ENCODE measurements at places on chromosomes 13 and 19.

- DNase-seq = no peak
Observed at GRCh38 chr13:49597043-49597641, 11.8 kb upstream of the RCBTB1 start.

- no peak for DNase-seq
Observed at GRCh38 chr19:35710784-35711723, 6.7 kb downstream of the ZBTB32 start.

- no peak for DNase-seq
Observed at GRCh38 chr13:50650592-50651504, 192.6 kb downstream of the DLEU7 start.

GRCh38 chr19:3733549-3734309 lies 25.5 kb downstream of the TJP3 start:
- DNase-seq = no peak

- no peak for DNase-seq
Observed at GRCh38 chr19:30752201-30752600, 380.0 kb downstream of the ZNF536 start.

DNA sequence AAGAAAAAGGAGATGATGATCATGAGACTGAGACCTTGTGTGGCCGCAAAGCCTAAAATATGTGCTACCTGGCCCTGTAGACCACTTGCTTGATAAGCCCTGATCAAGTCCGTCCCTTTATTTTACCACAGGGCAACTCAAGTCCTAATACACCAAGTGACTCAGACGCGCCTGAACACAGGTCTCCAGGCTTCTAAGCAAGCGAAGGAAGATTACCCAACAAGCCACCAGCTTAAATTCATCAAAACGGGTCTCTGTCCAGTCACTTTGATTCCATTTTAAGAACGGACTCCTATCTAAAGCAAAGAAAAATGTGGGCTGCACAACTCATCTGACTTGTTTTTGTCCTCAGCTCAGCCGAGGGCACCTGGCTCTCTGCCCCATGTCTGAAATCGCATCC lies 26.8 kb downstream of the SLC7A1 start:
- DNase-seq = no peak

DNA sequence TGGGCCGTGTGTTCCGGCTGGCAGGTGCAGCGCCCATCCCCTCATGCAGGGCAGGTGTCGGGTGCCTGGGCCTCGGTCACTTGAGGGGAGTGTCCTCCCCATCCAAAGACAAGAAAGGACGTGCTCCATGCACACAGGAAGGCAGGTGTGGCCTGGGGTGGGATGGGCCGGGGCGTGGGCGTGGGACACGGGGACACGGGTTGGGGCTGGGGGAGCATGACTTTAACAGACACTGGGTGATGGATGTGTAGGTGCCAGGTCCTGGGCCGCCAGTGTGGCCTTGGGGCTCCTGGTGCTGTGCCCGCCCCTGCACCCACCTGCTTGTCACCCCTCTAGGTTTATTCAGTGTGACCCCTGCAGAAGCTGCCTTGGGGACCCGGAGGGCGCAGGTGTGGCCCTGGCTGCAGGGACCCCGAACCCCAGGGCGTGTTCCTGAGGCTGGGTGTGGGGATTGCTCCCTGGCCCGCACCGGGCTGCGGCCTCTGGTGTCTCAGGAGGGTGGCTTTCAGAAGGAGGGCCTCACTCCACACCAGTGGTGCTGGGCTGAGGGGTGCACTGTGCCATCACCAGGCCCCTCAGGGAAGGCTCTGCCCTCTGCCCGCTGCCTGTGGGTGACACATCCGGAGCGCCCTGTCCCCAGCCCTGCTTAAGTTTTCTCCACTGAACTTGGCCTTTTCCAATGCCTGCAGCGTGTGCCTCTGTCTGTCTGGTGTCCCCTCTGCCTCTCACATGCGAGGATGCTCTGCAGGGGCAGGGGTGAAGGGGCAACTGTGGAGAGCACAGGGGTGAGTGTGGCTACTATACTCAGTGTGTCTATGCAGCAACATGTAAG lies 5.2 kb downstream of the TMEM255B start:
- no peak for DNase-seq

DNA sequence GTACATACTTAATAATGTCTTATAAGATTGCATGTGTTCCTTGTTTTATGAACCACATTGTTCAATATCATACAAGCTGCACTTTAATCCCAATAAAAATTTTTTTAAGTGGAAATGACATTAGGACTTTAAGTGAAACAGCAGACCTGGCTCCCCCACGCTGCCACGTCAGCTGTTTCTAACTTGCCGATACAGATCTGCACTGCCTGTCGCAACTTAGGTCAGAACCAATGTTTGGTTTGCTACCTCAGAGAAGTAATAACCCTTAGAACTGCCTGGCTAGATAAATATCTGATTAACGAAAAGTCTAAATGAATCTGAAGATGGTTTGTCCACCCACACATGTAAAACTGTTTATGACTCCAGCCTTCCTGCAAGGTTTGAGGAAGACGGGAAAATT lies 327.5 kb upstream of the DACH1 start:
- no peak for DNase-seq

DNA sequence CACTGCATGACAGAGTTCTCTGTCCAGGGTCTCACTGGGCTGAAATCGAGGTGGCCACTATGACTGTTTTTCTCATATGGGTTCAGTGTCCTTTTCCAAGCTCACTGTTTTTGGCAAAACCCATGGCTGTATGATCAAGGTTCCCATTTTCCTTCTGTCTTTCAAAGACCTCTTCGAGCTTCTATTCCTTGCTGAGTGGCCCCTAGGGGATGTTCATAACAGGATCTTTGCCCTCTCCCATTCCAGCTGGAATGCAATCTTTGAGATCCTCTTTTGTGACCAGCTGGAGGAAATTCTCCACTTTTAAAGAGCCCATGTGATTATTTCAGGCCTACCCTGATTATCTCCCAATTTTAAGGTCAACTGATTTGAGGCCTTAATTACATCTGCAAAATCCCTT lies 572.5 kb upstream of the SLC10A2 start:
- DNase-seq = no peak

GRCh38 chr13:57123681-57124080 lies 17.0 kb upstream of the PRR20A start:
- DNase-seq = no peak

DNA sequence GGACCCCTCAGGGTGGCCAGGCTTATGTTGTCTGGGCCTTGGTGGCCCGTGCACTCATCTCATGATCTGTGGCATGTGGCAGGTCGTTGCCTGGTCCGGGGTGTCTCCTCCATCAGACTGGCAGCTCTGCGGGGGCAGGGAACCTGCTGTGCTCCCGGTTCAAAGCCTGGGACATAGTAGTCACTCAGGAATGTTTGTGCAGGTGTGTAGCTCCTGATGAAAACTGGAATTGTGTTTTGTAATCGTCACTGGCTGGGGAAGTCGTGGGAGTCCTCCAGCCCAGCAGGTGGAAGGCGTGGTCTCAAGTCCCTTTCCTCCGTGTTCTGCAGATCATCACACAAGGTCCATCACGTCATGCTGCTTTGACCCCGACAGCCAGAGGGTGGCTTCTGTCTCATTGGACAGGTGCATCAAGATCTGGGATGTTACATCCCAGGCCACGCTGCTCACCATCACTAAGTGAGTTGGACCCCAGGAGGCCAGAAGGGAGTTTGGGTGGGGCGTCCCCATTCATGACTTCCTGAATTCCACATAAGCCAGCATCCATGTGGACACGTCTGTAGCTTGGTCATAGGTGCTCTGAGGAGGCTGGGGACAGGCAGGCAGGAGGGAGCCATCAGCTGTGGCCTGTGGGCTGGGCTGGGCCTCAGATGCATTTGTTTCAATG lies 19.1 kb downstream of the WDR88 start:
- no peak for DNase-seq

- no peak for DNase-seq
Observed at GRCh38 chr13:111948811-111949210, 118.1 kb upstream of the SOX1 start.

DNA sequence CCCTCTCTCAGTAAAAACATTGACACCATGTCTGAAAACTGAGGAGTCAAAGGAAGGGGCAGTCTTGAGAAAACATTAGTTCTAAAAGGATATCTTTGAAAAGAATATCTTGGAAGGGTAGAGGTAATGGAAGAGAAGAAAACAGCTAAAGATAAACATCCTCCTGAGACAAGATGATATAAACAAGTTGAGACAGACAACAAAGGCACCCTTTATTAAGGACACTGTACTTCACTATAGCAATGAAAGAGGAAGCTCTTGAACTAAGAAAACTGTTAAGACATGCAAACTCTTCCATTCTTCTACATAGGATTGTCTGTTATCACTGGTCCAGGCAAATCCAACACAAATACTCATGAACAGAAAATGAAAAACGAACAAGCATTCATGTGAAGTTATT lies 46.3 kb downstream of the MTMR6 start:
- DNase-seq = no peak

DNA sequence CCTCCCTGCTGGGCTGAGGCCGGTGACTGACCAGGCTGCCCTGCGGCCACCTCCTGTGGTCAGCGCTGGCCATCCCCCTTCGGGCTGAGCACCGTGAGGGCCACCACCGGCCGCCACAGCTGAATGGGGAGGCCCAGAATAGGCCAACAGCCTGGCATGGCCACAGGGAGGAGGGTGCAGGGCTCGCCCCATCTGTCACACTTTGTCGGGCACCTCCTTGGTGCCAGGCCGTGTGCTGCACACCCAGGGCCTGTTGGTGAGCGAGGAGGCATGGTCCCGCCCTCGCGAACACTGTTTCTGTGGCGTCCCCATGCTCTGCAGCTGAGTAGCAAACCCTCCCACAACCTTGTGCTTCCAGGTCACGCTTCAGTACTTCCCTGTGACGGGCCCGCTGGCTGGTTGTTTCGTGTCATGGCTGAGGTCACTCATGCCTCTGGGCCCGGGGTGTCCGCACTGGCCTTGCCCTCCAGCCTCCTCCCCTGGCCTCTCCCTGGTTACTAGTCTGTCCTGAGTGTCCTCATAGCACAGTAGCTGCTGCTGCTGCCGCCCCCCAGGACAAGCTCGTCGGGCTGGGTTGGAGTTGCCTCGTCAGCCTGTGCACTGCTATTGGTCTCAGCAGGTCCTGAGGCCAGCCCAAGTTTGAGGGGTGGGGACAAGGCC lies 15.2 kb downstream of the EPN1 start:
- DNase-seq = no peak

- DNase-seq = no peak
Observed at GRCh38 chr19:56974556-56975207, 134.2 kb upstream of the PEG3 start.

- no peak for DNase-seq
Observed at GRCh38 chr19:28519218-28519779, 693.7 kb downstream of the UQCRFS1 start.

GRCh38 chr13:31282741-31283455 lies 83.1 kb downstream of the B3GLCT start:
- DNase-seq = no peak

GRCh38 chr13:48159826-48160225 lies 64.9 kb upstream of the MED4 start:
- DNase-seq = no peak

DNA sequence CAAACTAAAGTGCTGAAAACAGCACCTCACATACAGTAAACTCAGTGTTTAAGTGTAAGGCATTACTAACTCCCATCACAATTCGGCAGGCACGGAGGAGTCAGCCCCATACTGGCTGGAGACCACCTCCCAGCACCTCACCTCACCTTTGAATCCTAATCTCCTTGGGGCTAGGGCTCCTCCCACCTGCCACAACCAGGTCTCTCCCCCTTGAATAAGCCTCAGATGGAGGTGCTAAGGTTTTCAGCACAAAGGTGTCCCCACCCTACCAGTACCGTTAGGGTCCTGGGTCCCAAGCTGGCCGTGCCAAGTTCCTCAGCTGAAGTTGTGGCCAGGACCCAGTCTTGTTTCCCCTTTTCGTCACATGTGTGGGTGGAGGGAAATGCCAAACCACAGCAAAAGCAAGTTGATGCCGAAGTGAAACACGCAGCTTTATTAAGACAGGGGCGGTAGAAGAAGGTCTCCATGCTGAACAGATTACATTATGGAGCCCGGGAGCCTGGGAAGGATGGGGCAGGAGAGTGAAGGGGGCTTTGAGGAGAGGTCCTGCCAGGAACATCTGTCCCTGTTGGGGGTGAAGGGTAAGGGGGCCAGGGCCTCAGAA lies at the start of gene IGFLR1:
IGFLR1 (minus strand) TSS at position 332 of the 604 bp plus-strand sequence. CDS start 1,272 bp downstream, outside the sequence.
- DNase-seq = no peak

GRCh38 chr13:67619995-67620380 lies 389.9 kb upstream of the PCDH9 start:
- no peak for DNase-seq

- DNase-seq = no peak
Observed at GRCh38 chr19:42051166-42052115, 18.6 kb downstream of the GRIK5 start.

DNA sequence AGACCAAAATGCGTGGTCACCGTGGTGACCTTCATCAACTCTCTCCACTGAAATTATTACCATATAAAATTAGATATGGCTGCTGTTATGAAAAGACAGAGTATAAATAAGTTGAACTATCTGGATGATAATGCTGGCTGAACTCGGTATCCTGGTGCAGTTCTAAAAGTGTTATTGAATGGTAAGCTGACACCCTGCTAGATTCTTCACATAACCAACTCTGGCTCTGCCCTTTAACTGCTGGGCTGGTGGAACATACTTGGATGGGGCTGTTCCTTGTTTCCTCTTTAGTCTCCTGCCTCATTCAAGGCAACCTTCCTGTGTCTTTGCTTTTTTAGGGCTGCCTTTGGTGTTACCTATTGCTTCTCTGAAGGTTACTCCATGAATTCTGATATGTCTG lies 106.9 kb downstream of the FGF9 start:
- DNase-seq = no peak

GRCh38 chr13:99074693-99075092 lies 96.8 kb upstream of the DOCK9 start:
- DNase-seq = no peak

- DNase-seq = no peak
Observed at GRCh38 chr13:94567581-94567980, 28.4 kb downstream of the TGDS start.

DNA sequence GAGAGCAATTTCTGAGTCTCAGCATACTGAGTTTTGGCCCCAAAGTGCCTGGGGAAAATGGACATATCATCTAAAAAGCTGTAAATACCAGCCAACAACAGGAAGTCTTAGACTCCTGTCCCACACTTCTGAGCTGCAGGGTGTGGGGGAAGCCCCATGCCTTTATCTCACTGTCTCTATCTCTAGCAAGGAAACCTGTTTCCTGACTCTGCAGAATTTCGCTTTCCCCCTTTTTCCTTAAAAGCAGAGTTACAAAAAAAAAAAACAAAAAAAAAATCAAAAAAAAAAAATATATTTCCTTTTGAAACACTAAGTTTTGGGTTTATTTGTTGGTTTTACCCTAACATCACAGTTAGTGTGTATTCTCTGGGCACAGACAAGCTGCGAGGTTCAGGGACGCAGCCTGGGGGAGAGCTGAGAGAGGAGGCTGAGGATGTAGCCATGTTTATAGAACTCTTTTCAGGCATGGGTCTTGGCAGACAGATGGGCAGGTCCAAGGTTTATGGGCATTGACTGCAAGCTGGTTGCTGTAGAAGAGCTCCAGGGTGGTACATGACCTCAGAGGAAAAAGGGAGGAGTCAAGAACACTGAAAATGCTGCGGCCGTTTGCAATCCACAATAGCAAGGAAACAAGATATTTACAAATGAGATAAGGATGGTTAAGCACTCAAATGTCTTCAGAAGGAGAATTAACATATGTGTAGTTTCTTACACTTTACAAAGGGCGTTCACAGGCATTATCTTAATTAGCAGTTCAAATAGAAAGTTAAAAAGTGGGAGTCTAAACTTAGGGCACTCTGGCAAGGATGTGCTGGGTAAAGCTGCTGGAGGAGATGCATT lies 4.9 kb downstream of the MBNL2 start:
- DNase-seq = no peak

- no peak for DNase-seq
Observed at GRCh38 chr13:78572459-78572858, 30.9 kb downstream of the POU4F1 start.

Data from head of caudate nucleus (tissue), 42 donors.